ENCODE measurements at places on chromosomes 7 and 10. TPM values are rescaled to one million over a fixed set of nuclear protein-coding genes. Genes with fewer than 3 reads are reported as not detected.

RARRES2 gene
- 10.6 TPM for total RNA-seq

GRCh38 chr7:72326811-72327210, 85.3 kb downstream of the CALN1 start:
- DNase-seq = no peak

ABCB4 gene
- total RNA-seq = 9.8 TPM

- no peak for DNase-seq
Observed at GRCh38 chr7:46494028-46494427, 573.0 kb upstream of the IGFBP3 start.

DNA sequence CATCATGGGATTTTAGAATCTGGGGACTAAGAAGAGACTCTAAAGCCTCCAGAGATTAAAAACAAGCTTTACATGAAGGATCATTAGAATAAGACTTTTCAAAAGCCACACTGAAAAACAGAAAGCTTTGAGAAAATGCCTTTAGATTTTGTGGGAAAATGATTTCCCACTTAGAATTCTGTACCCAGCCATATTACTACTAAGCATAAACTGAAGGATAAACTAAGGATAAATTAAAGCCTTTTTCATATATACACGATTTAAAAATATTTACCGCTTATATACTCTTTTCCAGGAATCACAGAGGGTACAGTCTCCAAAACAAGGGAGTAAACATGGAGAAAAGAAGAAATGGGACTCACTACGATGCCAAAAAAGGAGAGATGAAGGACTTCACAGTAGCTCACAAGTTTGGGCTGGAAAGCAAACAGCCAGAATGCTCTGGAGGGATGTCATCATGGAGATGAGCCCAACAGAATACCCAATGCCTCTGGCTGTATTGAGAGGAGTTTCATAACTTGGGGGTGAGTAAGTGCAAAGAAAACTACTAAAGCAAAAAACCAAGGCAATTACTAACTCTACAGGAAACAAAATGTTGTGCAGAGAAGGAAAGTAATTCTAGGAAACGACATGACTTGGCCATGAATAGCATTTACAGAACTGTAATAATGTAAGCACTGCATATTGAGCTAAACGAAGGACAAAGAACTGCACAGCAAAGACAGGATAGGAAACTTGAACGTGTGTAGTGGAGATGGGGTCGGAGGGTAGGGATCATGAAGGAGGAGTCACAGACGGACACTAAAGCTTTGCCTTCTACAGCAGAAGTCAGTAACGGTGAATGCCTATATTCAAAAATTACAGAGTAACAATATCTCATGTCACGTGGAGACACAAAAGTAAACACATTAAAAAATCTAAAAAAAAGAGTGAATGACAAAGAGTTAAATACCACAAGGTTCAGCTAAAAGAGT, 61.4 kb upstream of the ASAH2 start:
- no peak for DNase-seq

CDK1 gene
- 0.35 TPM for total RNA-seq

CNNM1 gene
- 0.22 TPM for total RNA-seq

CHAT gene
- not detected for total RNA-seq

DNA sequence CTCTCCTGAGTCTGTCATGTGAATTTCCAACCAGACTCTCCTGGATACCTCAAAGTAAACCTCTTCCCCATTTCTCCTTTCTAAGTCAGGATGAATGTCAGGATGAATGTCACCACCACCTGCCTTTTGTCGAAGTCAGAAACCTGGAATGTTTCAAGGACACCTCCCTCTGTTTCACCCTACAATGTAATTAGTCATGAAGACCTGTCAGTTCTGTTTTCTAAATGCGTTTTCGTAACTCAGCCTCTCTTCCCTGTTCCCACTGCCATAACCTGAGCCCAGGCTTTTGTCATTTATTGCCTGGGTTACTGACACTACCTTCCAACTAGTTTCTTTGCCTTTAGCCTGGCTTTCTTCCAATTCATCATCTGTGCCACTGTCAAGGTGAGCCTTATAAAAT, 5.5 kb upstream of the STN1 start:
- no peak for DNase-seq

DNA sequence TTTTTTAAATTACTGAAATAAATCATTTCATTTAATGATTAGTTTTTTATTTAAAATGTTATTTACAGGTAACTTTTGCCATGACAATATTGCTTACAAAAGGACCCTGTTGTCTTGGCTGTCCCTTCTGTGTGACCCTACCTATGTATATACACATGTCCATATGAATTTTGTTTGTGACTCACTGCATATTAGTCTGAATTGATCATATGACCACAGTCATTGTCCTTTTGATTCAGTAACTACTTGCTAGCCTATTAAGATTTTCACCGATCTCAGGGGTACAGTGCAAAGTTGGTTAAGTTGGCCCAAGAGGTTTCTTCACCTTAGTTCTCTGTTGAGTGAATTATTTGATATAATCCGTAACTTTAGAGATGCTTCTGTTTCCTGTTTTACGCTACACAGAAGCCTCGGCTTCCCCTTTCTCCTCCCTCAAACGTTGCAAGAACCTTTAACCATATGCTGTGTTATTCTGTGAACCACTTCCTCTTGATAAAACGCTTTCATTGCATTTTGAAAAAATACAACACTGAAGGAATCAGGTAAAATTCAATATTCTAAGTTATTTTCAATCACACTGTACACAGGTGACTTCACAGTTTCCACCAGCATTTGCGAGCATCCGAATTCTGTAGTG, 43.9 kb downstream of the APBB1IP start:
- DNase-seq = no peak

- DNase-seq = no peak
Observed at GRCh38 chr10:68053553-68053952, 21.5 kb downstream of the HERC4 start.

FGL2 gene
- total RNA-seq = 6.0 TPM

DNA sequence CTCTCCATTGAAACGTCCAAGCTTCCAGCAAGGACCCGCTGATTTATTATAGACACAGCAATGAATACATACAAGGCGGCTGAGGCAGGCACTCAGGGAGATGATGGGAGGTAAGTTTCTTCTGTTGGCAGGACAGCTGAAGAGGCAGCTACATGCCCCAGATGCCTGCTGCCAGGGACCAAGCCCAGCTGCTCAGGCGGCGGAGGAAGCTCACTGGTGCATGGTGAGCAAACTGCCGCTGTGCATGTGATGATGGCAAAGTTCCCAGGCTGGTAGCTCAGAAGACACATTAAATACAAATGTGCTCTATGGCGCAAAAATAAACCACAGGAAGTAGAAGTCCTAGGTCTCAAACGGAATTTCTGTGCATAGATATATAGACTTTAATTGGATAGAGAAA, 2.3 kb downstream of the DNTT start:
- DNase-seq = peak; percentile 77

GRCh38 chr7:71345117-71345884, 213.4 kb downstream of the GALNT17 start:
- DNase-seq = no peak

NXPH1 gene
- total RNA-seq = not detected

CCDC136 gene
- 14.5 TPM for total RNA-seq

DNA sequence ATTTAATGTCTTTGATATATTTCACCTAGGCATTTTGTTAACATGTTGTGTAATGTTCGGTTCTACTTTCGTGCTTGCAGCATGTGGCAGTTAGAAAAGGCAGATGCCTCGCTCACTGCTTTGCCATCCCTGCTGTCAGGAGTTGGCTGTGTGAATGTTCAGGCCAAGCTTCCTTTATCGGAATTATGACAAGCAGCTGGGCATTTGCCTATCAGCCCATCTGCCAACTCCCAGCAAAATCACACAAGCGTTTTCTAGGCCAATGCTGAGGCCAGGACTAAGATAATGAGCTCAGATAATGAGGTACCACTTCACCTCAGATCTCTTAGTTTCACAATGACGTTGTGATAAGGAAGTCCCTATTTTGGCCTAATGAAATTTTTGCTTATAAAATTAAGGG, 212.7 kb upstream of the FAM3C start:
- no peak for DNase-seq

DNA sequence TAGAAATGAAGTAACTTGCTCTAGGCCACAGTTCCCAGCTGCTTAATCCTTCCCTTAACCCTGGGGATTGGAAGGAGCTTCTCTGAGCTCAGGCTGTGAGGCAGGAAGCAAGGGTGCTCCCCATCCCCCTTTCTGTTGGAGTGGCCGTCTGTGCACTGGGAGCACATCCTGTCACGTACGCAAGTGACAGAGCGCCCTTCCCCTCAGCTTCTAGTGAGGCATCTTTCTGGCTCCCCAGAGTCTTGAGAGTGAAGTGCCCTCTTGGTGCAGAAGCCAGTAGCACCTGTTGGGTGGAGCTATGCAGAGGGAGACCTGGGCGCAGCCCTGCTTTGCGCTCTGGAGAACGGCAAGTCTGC, 47.8 kb downstream of the SHH start:
- DNase-seq = no peak

DNA sequence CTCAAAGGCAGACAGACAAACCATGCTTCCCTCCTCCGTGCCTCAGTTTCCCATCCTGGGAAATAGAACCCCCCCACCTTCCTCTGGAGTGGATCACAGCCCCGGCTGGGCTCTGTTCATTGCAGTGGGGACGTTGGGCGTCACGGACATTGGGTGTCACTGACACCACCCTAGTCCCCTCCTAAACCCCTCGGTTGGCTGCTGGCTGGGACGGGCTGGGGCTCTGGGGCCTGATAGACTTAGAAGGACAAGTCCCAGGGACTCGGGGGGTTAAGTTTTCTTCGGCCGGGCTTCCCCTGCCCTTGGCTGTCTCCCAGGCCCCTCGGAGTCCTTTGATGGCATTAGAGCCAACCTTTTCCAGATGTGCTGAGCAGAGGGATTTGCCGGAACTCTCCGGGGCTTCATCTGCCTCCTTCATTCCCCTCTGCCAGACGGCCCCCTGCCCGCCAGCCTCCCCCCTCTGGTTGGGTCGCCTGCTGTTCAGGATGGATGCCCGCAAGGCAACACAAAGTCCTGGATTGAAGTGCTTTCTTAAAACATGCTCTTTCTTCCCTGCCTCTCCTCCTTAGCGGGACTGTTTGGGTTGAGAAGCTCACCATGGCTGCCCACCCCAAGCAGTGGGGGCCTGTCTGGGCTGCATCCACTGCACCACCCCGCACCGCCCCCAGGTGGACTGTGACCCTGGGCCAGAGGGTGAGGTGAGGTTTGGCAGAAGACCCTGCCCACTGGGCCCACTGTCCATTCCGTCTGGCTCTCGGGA, 73.0 kb downstream of the COL26A1 start:
- no peak for DNase-seq

DNA sequence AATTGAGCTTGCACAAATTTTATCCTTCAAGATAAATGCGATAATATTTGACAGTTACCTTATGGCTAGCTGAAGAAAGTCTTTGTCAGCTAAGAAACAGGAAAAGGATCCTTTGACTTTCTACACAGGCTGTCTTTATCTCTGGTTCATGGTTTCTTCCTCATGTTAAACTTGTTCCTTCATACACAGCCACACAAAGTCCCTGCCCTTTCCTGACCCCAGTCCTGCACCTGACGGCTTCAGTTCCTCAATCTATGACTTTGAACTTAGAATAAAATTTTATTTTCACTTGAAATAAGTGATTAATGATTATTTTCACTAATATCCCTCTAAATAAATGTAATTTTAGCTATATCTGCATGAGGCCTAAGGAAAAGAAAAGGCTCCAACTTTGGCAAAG, 77.8 kb upstream of the PRSS1 start:
- no peak for DNase-seq

Measured in cardiac septum (tissue), 1 donor.